ENCODE measurements at places on chromosomes 4 and X.

GRCh38 chr4:11344916-11345315 is 83.8 kb downstream of the HS3ST1 start:
- no peak for DNase-seq

- peak; percentile 88 for DNase-seq
Measured at GRCh38 chr4:1684506-1685234, 557 bp upstream of the FAM53A start.

DNA sequence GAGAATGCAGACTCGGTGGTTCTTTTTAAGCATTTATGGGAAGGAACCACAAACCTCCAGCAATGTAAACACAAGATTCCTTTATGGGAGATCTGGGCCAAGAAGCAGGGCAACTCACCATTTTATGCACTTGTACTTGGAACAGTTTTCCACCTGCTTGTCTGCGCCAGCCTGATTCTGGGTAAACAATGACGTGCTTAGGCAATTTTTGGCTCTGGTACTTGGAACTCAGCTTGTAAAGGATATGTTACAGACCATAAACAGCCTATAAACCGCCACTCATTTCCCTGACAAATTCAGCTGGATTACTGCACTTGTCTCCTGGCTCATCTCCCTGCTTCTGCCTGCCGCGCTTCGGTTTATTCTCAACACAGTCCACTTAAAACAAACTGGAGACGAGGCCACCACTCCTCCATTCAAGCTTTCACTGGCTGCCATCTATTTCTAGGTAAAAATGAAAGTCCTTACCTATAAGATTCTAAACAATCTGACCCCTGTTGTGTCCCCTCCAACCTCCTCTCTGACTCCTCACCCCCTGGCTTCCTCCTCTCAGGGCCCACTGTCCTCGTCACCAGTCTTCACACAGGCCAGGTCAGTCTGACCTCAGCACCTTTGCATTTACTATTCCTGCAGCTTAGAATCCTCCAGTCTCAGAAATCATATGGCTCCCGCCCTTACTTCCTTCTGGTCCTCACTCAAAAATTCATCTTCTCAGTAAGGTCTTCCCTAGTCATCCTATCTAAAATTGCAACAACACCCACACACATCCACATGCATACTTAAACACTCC is 205.9 kb upstream of the GALNT7 start:
- no peak for DNase-seq

DNA sequence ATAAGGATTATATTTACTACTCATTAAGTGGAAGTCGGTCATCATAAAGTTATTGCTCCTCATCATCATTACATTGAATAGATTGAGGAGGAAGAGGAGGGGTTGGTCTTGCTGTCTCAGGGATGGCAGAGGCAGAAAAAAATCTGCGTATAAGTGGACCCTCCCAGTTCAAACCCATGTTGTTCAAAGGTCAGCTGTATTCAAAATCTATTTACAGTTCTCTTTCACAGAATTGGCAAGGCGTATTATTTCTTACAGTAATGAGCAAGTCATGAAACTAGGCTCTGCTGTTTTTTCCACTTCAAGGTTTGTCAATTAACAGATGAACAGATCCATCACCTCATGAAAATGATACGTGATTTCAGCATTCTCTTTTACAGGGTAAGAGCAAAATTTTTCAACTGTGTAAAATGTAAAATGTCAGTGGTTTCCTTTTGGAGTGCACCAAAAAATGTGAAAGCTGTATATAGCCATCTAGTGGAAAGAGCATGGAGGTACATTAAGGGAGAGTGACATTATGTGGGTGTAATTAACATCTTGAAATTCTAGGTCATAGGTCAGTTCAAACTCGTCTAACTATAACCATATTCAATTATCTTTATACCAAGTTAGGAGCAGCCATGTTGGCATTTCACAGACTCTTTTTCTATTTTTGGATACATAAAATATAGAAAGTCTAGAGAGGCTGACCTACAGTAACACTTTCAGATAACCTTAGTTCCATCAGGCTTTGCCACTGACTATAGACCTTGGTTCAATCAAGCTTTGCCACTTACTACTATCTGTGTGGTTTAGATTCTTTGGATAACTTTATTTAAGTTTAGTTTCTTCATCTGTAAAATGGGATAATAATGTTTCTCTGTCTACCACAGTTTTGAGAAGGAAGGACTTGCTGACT is 30.1 kb downstream of the NEIL3 start:
- no peak for DNase-seq

DNA sequence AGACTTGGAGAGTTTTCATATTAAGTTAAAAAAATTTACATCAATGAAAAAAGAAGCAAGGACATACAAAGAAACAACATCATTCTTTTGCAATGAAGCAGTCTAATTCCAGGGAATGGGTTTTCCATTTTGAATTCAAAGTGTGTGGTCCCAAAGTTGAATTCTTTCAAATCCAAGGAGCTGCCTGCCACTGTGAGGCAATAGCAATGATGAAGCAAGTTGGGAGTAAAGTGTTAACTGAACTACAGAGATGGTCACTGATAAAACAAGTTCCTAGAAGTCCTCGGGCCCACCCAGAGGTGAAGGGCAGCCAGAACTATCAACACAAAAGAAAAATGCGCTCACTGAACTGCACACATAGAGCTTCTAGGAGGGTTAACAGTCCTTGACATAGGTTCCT is 115.9 kb downstream of the RAB28 start:
- DNase-seq = no peak

DNA sequence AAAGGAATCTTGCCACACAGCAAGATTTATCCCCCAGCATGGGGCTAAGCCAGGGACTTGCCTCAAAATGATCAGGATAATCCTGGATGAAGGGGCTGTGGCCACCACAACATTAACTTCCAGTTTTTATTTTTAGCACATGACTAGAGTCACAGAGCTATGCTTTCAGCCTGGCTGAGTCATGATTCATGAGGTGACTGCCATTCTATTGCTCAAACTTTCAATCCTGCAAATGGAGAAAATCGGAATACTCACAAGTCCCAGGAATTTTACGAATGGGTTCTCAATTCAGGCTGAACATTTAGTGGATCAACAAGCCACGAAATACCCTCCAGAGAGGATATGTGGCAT is 70.7 kb upstream of the HPGD start:
- DNase-seq = no peak

- DNase-seq = no peak
Measured at GRCh38 chrX:118523920-118524319, 28.3 kb downstream of the DOCK11 start.

GRCh38 chr4:151643564-151643963 is 117.2 kb downstream of the GATB start:
- no peak for DNase-seq
